ENCODE measurements at places on chromosomes 12 and 14. TPM values are rescaled to one million over a fixed set of nuclear protein-coding genes. Genes with fewer than 3 reads are reported as not detected.

Gene EML1
- 10.3 TPM for total RNA-seq

Gene OR10A7
- total RNA-seq = not detected

Gene BICDL1
- total RNA-seq = not detected

Gene GYS2
- not detected for total RNA-seq

Gene SLC41A2
- 8.5 TPM for total RNA-seq

Gene ALX1
- not detected for total RNA-seq

DNA sequence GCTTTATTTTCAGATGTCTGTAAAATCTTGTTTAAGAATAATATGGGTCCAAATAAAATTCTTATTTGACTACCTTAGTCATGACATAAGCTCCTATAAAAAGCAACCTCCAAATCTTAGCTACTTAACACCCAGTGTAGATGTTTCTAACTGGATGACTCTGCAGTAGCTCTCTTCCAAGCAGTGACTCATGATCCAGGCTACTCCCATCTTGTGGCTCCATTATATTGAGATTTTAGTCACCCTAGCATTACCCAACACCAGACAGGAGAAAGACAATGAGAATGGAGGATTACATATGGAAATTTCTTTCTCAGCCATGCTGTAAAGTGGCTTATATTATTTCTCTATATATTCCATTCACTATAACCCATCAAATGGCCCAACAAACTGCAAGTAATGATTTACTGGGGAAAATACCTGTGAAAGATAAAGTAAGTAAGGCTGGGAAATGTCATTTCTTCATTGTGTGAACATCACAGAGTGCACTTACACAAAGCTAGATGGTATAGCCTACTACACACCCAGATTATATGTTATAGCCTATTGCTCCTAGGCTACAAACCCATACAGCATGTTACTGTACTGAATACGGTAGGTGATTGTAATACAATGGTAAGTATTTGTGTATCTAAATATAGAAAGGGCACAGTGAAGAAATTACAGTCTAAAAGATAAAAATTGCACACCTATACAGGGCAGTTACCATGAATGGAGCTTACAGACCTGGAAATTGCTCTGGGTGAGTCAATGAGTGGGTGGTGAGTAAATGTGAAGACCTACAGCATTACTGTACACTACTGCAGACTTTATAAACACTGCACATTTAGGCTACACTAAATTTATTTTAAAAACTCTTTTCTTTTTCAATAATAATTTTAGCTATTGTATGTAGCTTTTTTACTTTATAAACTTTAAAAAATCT, 163.2 kb downstream of the DYRK2 start:
- peak overlapping the region; percentile 55 for H3K27ac ChIP-seq
- DNase-seq = peak; percentile 89
- no peaks in the 10 kb centered on the region for H3K27me3 ChIP-seq
- H3K4me1 ChIP-seq = peaks cover 47% of the 10 kb centered on the region
- peaks cover 31% of the 10 kb centered on the region for H3K36me3 ChIP-seq
- no peak overlapping the region for H3K4me3 ChIP-seq

- H3K27ac ChIP-seq = no peak overlapping the region
- peaks cover 25% of the 10 kb centered on the region for H3K4me1 ChIP-seq
- no peak overlapping the region for H3K4me3 ChIP-seq
Measured at GRCh38 chr12:110635055-110635454, 21.1 kb downstream of the TCTN1 start.

- H3K4me1 ChIP-seq = peaks cover 25% of the 10 kb centered on the region
- no peaks in the 10 kb centered on the region for H3K27me3 ChIP-seq
- no peak for DNase-seq
- no peaks in the 10 kb centered on the region for H3K36me3 ChIP-seq
Measured at GRCh38 chr12:96585977-96586376, 96.6 kb downstream of the CFAP54 start.

GRCh38 chr14:89466484-89466883, 49.5 kb upstream of the FOXN3 start:
- no peak overlapping the region for H3K4me3 ChIP-seq
- H3K27me3 ChIP-seq = no peaks in the 10 kb centered on the region
- no peaks in the 10 kb centered on the region for H3K4me1 ChIP-seq
- H3K27ac ChIP-seq = no peak overlapping the region
- no peak for DNase-seq
- no peaks in the 10 kb centered on the region for H3K36me3 ChIP-seq

DNA sequence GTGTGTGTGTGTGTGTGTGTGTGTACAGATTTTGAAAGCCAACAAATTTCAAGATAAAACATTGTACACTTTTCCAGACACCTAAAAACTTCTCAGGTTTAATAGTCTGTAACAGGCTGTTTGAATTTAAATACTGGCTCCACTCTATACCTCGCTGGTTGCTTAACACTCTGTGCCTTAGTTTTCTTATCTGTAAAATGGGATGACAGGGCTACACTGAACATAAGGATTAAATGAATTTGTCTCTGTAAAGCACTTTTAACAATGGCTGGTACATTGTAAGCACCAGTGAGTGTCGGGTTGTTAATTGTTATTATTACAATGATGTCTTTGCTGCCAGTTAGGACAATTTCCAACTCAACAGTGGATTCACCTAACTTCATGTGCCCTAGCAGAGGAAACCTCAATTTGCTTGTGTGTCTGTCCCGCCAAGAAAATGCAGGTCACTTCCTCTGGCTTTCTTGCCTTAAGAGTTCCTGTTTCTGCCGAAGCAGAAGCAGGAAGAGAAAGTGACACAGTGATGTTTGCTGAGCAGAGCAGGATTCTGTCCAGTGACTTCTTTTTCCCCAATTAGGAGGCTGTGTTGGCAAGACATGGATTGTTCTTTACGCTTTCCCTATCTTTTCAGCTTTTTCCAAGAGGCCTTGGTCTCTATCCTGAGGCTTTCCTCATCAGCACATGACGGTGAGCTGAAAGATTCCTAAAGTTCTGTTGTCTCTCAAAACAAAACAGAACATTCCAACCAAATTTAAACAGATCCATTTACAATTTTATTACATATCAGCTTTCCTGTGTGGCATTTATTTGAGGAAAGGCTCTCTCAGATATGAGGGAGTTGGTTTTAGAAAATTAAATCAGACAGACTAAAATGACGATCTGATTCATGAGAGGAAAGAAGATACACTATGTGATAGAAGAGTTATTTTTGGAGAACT, 154.1 kb upstream of the ATP2B1 start:
- H3K27me3 ChIP-seq = peaks cover 2% of the 10 kb centered on the region
- no peaks in the 10 kb centered on the region for H3K36me3 ChIP-seq

DNA sequence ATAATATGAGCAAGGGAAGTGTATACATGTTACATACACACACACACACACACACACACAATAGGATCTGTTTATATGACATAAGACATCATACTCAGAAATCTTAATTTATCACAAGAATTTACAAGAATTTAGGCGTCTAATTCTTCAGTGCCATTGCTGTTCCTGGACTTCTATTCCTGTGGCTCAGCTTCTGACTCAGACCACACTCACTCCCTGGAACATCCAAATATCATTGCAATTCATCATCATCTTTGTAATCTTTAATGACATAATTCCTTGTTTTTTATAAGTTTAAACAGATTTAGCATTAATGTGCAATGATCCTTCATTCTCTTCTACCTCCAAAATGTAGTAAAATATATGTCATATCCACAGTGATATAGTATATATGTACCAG, 544.2 kb downstream of the FOXG1 start:
- peak overlapping the region; percentile 23 for H3K4me3 ChIP-seq
- H3K27me3 ChIP-seq = no peaks in the 10 kb centered on the region
- H3K4me1 ChIP-seq = peaks cover 50% of the 10 kb centered on the region
- H3K36me3 ChIP-seq = peaks cover 31% of the 10 kb centered on the region
- DNase-seq = peak; percentile 73

Measured in HFFc6 (cell line).